ENCODE measurements at places on chromosomes 4 and X.

DNA sequence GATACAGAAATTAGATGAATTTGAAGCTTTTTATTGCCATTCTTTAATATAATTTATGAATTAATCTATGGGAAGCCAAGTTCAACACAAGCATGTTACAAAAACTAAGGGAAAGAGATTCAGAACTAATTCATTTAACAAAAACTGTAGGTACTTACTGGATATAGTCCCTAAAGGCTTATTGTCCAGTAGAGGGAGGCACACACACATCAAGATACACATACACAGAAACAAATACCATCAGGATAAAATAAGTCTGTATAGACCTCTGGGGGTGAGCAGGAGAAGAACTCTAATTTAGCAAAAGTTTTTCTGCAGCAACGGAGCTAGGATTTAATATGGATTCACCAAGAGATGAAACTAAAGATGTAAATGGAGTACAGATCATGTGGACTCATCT lies 83.0 kb upstream of the IL13RA1 start:
- DNase-seq: no peak

DNA sequence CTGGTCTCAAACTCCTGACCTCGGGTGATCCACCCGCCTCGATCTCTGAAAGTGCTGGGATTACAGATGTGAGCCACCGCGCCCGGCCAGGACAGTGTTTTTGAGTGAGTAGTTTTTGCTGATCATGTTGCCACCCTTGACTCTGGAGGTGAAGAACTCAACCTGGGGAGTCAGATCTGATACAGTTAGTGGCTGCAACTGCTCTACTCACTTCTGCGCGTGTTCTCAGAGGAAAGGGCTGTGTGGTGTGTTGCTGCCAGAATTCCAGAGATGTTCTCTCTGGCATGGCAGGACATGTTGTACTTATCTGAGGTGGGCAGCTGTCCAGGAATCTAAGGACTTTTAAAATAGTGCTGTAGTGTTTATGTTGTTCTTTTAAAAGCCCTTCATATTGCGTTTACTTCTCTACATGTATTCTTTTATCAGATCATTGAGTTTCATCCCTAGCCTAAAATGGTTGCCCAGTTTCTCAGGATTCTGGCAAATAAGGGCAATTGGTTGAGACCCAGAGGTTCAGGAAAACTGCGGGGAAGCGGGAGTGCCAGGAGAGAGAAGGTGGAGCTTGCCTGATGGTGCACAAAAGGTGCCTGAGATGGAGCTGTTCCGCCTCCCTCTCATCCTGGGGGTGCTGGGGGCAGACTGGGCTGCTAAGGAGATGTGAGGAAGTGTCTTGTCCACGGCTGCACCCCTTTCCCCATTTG lies 97.7 kb downstream of the ARHGAP10 start:
- no peak for DNase-seq

DNA sequence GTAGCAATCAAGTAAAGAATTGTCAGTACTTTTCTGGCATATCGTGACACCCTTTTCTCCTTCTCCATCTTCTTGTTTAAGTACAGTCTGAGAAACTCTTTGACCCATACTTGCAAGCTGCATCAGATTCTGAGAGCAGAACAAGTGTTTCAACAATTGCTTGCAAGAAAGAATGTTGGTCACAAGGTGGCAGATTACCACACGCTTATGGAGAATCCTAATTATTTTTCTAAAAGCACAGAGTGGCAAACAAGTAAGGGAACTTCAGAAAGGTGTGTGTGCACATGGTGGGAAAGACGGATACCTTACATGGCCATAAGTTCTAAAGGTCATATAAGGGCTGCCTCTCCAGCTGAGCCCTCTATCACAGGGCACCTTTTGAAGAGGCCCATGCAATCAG lies 136.4 kb upstream of the FGF13 start:
- no peak for DNase-seq

- DNase-seq: no peak
These were observed 25.7 kb downstream of the SPANXN2 start for GRCh38 chrX:143694885-143695284.

GRCh38 chr4:168057412-168057811 lies 34.9 kb upstream of the ANXA10 start:
- DNase-seq: no peak

DNA sequence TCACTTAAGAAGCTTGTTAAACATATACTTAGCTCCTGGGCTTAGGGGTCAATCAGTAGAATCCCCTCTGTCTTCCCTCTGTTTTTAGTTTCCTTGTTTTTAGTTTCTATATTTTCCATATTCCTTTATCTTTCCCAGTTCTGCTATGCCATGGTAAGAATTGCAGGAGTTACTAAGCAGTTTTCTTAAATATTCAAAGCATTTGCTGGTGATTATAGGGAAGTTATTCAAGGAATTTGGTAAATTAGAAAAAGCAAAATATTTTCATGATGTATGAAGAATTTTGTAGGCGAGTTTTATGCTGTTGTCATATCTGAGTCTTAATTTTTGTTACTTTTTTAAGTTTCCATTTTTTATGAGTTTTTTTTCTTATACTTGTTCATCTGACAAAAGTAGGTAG lies 91.6 kb upstream of the NUDT6 start:
- DNase-seq: no peak

GRCh38 chr4:118968005-118968404 lies 79.4 kb downstream of the SYNPO2 start:
- DNase-seq: no peak

DNA sequence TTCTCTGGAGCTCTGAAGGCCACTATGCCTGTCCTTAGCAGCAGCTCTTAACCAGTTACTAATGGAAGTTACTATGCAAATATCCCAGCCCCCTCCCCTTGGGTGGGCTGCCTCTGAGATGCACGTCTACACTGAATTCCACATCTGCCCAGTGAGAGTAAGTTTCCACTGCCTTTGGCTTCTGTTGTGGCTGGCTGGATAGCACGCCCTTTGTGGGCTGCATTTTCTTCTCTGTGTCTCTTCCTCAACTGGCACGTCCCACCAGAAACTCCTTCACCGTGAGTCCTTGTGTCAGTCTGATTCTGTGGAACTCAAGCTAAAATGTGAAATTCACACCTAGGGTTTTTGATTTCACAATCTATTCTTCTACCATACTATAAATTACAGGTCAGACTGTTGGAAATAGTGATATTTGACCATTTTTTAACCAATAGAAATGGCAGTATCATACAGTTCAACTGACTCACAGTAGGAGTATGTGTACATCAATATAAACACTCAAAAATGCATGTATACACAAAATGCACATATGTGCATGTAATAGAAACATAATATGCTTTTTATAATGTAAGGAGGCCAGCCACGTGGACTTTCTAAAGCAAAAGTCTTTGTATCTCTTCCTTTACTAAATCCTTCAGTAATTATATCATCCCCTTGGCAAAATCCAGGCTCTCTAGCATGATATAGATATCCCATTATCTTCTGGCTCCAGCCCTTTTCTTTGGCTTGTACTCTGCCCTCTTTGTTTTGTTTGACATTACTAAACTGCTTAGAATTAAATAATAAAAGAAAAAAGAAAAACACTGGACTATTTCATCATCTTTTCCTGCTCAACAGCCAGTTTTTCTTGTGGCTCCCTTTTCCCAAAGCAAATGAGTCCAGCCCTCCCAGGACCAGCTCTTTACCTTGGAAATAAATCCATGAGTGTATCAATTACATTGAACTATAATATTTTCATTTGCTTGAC lies 33.2 kb upstream of the LDB2 start:
- no peak for DNase-seq

DNA sequence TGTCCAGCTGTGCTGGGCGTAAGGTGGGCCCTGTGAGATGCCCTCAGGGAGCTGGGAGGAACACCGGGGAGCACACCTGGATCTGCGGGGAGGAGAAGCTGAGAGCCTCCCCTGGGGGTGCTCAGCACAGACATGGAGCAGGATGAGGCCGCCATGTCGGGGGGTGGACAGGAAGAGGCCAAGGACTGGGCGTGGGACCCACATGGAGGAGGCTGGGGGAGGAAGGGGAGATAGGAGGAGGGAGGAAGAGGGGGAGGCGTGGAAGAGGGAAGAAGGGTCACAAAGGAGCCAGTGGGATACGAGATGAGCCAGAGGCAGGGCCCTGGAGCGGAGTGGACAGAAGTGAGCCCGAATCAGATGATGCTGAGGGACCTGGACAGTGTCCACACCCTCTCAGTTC lies 66.3 kb downstream of the ZFYVE28 start:
- no peak for DNase-seq

DNA sequence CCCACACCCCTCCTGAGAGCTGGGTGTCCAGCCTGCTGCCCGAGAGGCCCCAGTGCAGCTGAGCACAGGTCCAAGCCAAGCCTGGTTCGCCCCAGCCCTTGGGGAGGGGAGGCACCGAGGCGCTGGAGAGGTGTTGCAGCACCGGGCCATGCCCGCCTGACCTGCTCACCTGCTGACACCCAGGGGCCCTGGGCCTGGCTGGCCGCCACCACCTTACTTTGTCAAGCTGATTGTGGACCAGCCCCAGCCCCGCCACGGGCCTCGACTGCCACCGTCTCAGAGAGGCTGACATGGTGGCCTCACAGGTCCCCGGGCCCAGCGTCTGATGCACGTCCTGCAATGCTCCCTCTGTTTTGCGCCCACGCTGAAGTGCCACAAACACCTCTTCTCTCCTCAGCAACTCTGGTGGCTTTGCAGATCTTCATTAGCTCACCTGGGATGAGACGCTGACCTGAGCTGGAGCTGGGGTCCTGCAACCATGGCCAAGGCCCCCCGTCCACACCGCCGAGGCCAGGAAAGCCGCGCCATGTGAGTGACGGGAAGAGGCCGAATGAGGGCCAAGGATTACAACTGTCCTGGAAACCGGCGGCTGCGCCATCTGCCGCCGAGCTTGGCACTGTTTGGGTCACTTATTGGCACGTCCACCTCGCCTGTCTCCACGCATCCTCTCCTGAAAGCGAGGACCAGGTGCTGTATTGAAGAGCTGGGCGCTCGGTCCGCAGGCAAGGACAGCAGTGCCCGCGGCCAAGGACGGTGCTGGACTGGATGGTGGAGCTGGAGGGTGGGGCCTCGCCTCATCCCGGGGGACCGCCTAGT lies 7.6 kb downstream of the CPLX1 start:
- no peak for DNase-seq

- DNase-seq: no peak
These were observed 359.6 kb upstream of the NOCT start for GRCh38 chr4:138655985-138656384.

DNA sequence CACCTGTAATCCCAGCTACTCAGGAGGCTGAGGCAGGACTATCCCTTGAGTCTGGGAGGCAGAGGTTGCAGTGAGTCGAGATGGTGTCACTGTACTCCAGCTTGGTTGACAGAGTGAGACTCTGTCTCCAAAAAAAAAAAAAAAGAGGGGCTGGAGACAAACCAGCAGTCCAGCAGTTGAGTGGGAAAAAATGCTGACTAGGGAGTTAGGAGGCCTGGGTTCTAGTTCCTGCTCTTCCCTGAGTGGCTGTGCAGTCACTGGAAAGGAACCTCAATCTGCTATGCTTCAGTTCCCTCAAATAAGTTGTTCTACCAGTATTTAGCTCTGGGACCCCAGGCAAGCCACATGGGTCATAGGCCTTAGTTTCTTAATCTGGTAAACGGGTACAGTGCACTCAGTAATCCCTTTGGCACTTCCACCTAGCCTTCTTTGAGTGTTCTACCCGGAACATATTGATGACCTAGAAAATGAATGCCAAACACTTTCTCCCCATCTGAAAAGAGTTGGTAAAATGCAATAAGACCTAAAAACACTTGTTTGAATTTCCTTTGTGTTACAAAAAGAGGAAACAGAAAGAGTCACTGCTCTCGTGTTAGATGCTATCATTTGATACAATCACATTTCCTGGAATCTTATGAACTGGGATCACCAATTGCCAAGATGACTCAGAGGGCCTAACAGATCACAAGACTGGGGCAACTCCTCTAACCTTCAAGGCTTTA lies 99.3 kb upstream of the EGFL6 start:
- DNase-seq: no peak
